ENCODE measurements at places on chromosomes 4 and X. TPM values are rescaled to one million over a fixed set of nuclear protein-coding genes. Genes with fewer than 3 reads are reported as not detected.

- H3K4me1 ChIP-seq = no peaks in the 10 kb centered on the region
- no peaks in the 10 kb centered on the region for H3K27me3 ChIP-seq
- peak overlapping the region; percentile 25 for H3K4me3 ChIP-seq
- no peaks in the 10 kb centered on the region for H3K36me3 ChIP-seq
Measured at GRCh38 chrX:11664211-11665167, 1.2 kb downstream of the ARHGAP6 start.

- DNase-seq = no peak
- no peak overlapping the region for H3K27ac ChIP-seq
- no peaks in the 10 kb centered on the region for H3K36me3 ChIP-seq
Measured at GRCh38 chr4:58209551-58209950, 1099.4 kb upstream of the IGFBP7 start.

GRCh38 chr4:8831221-8832112 lies 40.2 kb downstream of the HMX1 start:
- no peak overlapping the region for H3K4me3 ChIP-seq
- no peaks in the 10 kb centered on the region for H3K27me3 ChIP-seq
- H3K4me1 ChIP-seq = no peaks in the 10 kb centered on the region
- H3K36me3 ChIP-seq = no peaks in the 10 kb centered on the region
- no peak overlapping the region for H3K27ac ChIP-seq
- DNase-seq = peak; percentile 40

DNA sequence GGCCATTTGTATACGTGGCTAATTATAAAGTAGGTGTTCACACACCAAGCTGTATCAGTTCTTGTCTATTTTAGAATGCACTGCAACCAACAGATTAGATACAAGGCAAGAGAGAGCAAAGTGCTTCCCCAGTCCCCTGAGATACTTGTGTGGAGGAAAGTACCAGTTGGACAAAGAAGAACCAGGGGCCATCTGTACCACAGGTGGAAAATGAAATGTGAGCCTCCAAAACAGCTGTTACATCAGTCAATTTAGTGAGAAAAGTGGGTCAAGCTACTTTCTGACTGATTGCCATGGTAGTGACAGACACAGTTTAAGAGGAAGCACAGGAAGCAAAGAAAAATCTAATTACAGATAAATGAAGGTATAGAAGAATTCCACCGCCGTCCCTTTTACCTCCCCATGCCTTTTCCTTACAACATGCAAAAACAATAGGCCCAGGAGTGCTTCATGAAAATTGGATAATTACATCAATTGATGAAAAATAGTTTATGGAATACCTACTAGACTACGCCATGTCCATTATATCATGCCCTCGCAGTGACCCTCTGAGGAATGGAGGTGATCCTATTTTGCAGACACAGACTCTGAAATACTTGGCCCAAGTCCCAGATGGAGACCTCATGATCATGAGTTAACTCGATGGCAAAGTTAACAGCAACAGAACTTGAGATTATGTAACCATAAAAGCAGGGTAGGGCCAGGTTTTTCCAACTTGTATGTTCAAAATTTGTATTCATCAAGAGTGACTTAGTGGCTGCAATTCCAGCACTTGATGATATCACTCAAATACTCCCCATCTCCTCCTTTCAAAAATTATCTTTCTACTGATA lies 15.8 kb downstream of the SMPX start:
- H3K4me3 ChIP-seq = no peak overlapping the region
- H3K27me3 ChIP-seq = no peaks in the 10 kb centered on the region
- H3K36me3 ChIP-seq = peaks cover 3% of the 10 kb centered on the region
- no peak for DNase-seq

DNA sequence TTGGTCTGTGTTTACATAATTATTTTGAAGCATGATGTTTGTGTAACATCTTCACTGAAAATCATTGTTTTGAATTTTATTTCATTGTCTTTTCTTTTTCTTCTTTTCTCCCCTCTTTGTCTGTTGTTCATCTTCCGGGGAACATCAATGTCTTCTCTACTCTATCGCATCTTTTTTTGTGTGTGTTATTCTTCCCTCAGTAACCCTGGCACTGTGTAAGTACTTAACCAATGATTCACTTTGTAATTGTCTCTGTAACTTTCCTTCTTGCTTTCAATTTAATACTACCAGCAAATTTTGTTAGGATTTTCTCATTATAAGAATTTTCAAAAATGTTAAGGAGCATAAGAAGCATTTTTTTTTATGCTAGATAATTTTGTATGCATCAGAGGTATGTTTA lies 130.8 kb downstream of the PDLIM5 start:
- H3K27ac ChIP-seq = no peak overlapping the region
- H3K4me1 ChIP-seq = peaks cover 19% of the 10 kb centered on the region
- no peak for DNase-seq

- H3K4me1 ChIP-seq = no peaks in the 10 kb centered on the region
- H3K27me3 ChIP-seq = no peaks in the 10 kb centered on the region
- no peak for DNase-seq
- H3K36me3 ChIP-seq = no peaks in the 10 kb centered on the region
Measured at GRCh38 chr4:159910721-159911120, 807.8 kb downstream of the RAPGEF2 start.

DNA sequence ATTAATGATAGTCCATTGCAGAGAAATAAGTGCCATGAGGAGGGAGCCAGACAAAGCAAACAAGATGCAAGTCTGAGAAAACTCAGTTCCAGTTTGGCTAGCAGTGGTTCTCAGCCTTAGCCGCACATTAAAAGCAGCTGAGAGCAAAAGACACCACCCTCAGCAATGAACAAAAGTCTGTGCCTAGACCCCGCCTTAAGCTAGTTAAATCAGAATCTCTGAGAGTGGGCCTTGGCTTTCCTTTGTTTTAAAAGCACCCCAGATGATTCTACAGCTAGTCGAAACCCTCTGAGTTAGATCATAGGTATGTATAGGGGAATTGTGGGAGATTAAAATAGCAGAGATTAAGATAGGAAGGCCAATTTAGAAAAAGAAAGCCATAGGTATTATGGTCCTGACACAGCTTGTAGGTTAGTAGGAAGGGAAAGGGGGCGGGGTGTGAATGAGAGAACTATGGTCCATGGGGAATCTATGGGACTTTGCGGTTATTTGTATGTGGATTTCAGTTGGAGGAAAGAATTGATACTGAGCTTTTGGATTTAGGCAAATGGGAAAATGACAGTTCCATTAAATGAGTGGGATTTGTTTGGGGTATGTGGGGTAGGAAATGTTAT lies 12.0 kb downstream of the SPRY1 start:
- H3K27me3 ChIP-seq = no peaks in the 10 kb centered on the region
- H3K4me1 ChIP-seq = peaks cover 16% of the 10 kb centered on the region
- no peak for DNase-seq
- H3K27ac ChIP-seq = peak overlapping the region; percentile 4
- no peak overlapping the region for H3K4me3 ChIP-seq
- peaks cover 22% of the 10 kb centered on the region for H3K36me3 ChIP-seq

GRCh38 chr4:146098397-146098796 lies 77.1 kb upstream of the LSM6 start:
- no peak overlapping the region for H3K4me3 ChIP-seq
- H3K27ac ChIP-seq = no peak overlapping the region
- DNase-seq = no peak

GRCh38 chr4:155241225-155241624 lies 32.8 kb downstream of the NPY2R start:
- no peaks in the 10 kb centered on the region for H3K27me3 ChIP-seq
- DNase-seq = no peak
- H3K36me3 ChIP-seq = no peaks in the 10 kb centered on the region
- no peaks in the 10 kb centered on the region for H3K4me1 ChIP-seq
- H3K4me3 ChIP-seq = no peak overlapping the region
- no peak overlapping the region for H3K27ac ChIP-seq

DNA sequence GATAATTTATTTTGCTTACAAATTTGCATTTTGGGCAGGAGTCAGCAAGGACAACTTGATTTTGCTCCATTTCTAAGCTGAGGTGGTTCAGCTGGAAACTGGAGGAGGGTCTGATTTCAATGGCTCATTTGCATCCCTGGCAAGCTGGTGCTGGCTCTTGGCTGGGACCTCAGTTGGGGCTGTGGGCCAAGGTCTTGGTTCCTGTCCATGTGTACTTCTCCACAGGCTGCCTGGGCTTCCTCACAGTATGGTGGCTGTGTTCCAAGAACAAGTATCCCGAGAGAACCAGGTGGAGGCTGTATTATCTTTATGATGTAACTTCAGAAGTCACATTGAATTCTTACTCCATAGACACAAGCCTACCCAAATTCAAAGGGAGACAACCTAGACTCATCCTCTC lies 77.0 kb upstream of the STX18 start:
- no peak overlapping the region for H3K4me3 ChIP-seq
- H3K4me1 ChIP-seq = no peaks in the 10 kb centered on the region
- no peaks in the 10 kb centered on the region for H3K27me3 ChIP-seq
- no peak for DNase-seq
- no peak overlapping the region for H3K27ac ChIP-seq
- no peaks in the 10 kb centered on the region for H3K36me3 ChIP-seq

GRCh38 chrX:125953814-125954213 lies 212.3 kb downstream of the DCAF12L2 start:
- no peaks in the 10 kb centered on the region for H3K4me1 ChIP-seq
- no peaks in the 10 kb centered on the region for H3K36me3 ChIP-seq
- H3K27ac ChIP-seq = no peak overlapping the region
- DNase-seq = no peak
- H3K4me3 ChIP-seq = no peak overlapping the region

DNA sequence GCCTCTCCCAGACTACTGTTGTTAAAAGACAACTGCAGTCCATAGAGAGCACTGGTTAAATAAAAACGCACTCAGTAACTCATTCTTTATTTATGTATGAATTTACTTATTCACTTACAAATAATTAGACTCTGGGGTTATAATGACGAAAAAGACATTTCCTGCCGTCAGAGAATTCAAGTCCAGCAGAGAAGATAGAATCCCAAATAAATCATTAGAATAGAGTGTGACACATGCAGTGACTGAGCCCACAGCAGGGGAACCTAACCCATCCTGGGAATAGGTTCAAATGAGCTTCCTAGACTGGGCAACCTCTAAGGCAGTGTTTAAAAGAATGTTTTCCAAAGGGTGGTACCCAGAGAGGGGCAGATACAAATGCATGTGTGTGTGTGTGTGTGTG lies 53.9 kb downstream of the FGFBP1 start:
- no peak overlapping the region for H3K4me3 ChIP-seq
- no peak overlapping the region for H3K27ac ChIP-seq
- H3K4me1 ChIP-seq = no peaks in the 10 kb centered on the region

DNA sequence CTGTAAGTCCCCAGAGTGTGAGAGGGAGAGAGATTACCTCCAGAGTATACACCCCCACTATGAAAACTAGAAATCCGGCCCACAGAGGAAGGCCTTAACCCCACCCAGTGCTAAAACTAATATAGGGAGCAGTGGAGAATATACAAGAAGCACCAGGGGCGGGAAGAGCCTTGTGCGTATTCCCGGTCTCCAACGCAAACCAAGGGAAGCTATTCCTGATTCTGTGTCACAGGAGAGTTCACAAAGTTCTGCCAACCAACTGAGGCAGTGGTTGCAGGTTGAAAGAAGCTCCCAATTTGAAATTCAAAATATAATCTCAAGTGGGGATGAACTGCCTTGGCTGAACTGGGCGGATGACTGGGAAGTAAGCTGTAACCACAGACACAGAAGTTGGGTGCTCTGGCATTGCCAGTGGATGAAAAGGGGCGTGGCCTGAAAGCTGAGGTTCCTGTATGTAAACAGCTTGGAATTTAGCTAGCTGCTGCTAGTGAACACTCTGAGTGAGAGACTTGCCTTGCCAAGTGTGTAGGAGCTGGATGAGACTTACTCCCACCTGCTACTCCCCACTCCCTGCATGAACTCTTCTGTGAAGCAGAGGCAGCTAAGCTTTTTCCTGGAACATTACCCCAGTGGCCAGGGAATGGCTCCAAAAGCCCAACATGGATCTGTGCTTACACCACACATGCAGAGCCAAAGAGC lies 32.7 kb downstream of the ELF2 start:
- DNase-seq = peak; percentile 66
- no peak overlapping the region for H3K27ac ChIP-seq
- no peaks in the 10 kb centered on the region for H3K36me3 ChIP-seq
- H3K27me3 ChIP-seq = no peaks in the 10 kb centered on the region

- no peaks in the 10 kb centered on the region for H3K4me1 ChIP-seq
- no peaks in the 10 kb centered on the region for H3K36me3 ChIP-seq
- no peak for DNase-seq
Measured at GRCh38 chr4:184102488-184102887, 115.2 kb downstream of the ENPP6 start.

- no peak overlapping the region for H3K4me3 ChIP-seq
- no peaks in the 10 kb centered on the region for H3K27me3 ChIP-seq
- DNase-seq = no peak
- H3K27ac ChIP-seq = no peak overlapping the region
- no peaks in the 10 kb centered on the region for H3K4me1 ChIP-seq
Measured at GRCh38 chr4:31949045-31949444, 1228.9 kb downstream of the PCDH7 start.

- H3K36me3 ChIP-seq = no peaks in the 10 kb centered on the region
- no peak for DNase-seq
- no peaks in the 10 kb centered on the region for H3K27me3 ChIP-seq
- no peak overlapping the region for H3K27ac ChIP-seq
- H3K4me3 ChIP-seq = no peak overlapping the region
Measured at GRCh38 chrX:145393702-145394235, 146.5 kb downstream of the SPANXN1 start.

DNA sequence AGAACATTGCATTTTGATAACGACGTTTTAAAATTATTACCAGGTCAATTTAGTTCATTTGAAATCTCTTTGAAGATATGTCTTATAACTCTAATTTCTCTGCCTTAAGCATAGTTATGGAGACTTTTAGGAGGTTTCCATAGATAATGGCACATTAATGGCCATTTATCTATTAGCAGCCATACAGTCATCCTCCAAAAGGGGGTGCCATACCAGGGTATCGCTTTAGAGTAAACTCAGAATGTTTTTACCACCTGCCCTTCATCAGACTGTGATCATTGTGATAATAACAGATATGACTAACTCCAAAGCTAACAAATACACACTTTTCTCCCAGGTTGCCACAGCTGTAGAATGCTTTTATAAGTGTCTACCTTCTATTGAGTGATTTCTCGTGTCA lies 461.5 kb downstream of the FSTL5 start:
- H3K4me3 ChIP-seq = no peak overlapping the region
- no peaks in the 10 kb centered on the region for H3K36me3 ChIP-seq
- H3K4me1 ChIP-seq = no peaks in the 10 kb centered on the region
- no peaks in the 10 kb centered on the region for H3K27me3 ChIP-seq

DNA sequence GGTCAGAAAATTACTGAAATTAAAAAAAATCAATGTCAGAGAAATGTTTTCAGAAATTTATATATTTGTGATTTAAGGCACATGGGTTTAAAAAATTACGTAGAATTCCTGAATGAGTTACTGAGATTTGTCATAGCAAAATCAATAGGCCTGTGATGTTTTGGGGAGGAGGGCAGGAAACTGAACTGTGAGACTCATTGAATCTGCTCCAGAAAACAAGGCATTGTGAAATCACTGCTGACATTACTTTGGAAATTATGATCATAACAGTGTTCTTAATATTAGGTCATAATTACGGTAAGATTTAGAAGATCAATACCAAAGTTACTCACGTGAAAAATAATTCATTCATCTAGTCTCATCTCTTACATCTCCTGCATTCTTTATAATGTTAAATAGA lies 5.3 kb downstream of the FGF5 start:
- no peaks in the 10 kb centered on the region for H3K27me3 ChIP-seq
- H3K36me3 ChIP-seq = no peaks in the 10 kb centered on the region
- H3K4me1 ChIP-seq = peaks cover 5% of the 10 kb centered on the region

- DNase-seq = peak; percentile 63
- no peaks in the 10 kb centered on the region for H3K4me1 ChIP-seq
- H3K27me3 ChIP-seq = no peaks in the 10 kb centered on the region
- no peaks in the 10 kb centered on the region for H3K36me3 ChIP-seq
- no peak overlapping the region for H3K27ac ChIP-seq
Measured at GRCh38 chr4:244471-244870, 60.8 kb downstream of the ZNF732 start.

Gene ESX1
- not detected for total RNA-seq

Gene DSPP
- total RNA-seq = not detected

Gene CLTRN
- total RNA-seq = 0.70 TPM

Gene F11
- total RNA-seq = not detected

Gene PLXNA3
- total RNA-seq = 7.1 TPM

Measured in right atrium auricular region (tissue), 2 donors.